H1 (cell line): ENCODE measurements at places on chromosomes 4 and X.
A peak's percentile ranks its signal among the peaks of the same experiment; 100 is the strongest.

GRCh38 chr4:145012841-145013240 lies 85.2 kb downstream of the ANAPC10 start:
- DNase-seq, result no peak
- H3K27ac ChIP-seq, result no peak overlapping the region
- H3K36me3 ChIP-seq, result no peaks in the 10 kb centered on the region
- no peaks in the 10 kb centered on the region for H3K27me3 ChIP-seq
- no peak overlapping the region for H3K4me3 ChIP-seq
- no peaks in the 10 kb centered on the region for H3K4me1 ChIP-seq

DNA sequence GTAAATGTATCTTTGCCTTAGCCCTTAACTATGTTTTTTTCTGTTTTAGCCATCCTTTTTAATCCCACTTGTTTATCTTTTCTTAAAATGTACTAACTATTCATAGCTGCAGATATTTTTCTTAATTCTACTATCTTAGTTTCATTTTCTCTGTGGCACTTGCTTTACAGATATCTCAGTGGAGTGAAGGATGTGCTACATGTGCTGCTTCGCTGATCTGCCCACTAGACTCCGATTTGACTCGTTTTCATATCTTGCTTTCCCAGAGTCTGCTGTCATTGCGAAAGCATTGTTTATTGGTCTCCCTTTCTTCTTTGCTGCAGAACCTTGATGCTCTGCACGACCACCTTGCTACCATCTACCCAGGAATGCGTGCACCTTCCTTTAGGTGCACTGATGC lies 30.6 kb downstream of the GUCY1B1 start:
- no peaks in the 10 kb centered on the region for H3K4me1 ChIP-seq
- H3K27me3 ChIP-seq, result no peaks in the 10 kb centered on the region
- H3K4me3 ChIP-seq, result no peak overlapping the region
- H3K27ac ChIP-seq, result no peak overlapping the region

- no peaks in the 10 kb centered on the region for H3K4me1 ChIP-seq
- DNase-seq, result no peak
- no peaks in the 10 kb centered on the region for H3K27me3 ChIP-seq
- no peak overlapping the region for H3K27ac ChIP-seq
- no peaks in the 10 kb centered on the region for H3K36me3 ChIP-seq
Observed at GRCh38 chr4:156098805-156099204, 145.1 kb upstream of the CTSO start.

- DNase-seq, result no peak
- no peak overlapping the region for H3K27ac ChIP-seq
- no peak overlapping the region for H3K4me3 ChIP-seq
- no peaks in the 10 kb centered on the region for H3K27me3 ChIP-seq
- H3K4me1 ChIP-seq, result no peaks in the 10 kb centered on the region
Observed at GRCh38 chrX:12865359-12865758, 1.5 kb upstream of the TLR7 start.

- no peak overlapping the region for H3K4me3 ChIP-seq
- peaks cover 5% of the 10 kb centered on the region; the same call in 1 of the 2 replicates for H3K4me1 ChIP-seq
- no peak for DNase-seq
- H3K36me3 ChIP-seq, result no peaks in the 10 kb centered on the region
- no peak overlapping the region for H3K27ac ChIP-seq
Observed at GRCh38 chr4:158259955-158260575, 49.8 kb downstream of the TMEM144 start.

DNA sequence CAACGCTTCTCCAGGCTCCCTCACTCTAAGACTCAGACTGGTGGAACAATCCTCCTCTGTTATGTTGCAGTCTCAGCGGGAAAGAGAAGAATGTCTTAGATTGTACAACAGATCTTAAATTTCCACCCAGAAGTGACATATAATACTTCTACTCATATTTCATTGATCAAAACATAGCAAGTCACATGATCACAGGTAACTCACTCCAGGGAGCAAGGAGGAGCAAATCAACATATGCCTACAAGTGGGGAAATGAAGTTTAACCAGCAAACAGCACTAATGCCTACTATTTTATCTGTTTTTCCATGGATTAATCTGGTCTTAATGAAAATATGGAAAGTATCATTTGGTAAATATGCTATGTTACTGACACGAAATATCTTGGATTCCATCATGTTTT lies 819.8 kb downstream of the CCSER1 start:
- no peak for DNase-seq
- H3K27me3 ChIP-seq, result no peaks in the 10 kb centered on the region
- H3K36me3 ChIP-seq, result no peaks in the 10 kb centered on the region

DNA sequence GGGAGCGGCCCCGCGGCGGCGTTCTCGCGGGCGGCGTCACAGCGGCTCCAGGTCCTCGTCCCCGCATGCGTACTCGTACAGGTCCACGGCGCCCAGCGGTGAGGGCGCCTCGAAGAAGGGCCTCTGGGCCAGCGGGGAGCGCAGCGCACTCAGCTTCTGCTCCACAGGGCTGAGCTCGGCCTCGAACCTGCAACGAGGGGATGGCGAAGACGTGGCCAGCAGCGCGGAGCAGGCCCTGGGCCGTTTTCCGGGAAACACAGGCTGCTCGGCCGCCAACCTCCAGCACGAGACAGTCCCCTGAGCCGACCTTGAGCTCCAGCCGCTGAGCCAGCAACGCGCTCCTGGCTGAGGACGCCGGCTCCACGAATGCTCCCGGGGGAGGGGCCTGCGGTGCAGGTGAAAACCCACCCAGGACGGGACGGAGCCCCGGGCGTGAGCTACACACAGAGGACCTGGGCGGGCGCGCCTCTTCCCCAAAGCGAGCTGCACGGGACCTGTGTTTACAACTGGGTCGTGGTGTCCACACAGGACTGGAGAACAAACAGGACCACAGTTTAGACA lies 15.8 kb upstream of the GTPBP6 start:
- no peak overlapping the region for H3K27ac ChIP-seq
- H3K27me3 ChIP-seq, result no peaks in the 10 kb centered on the region
- DNase-seq, result no peak
- no peaks in the 10 kb centered on the region for H3K4me1 ChIP-seq

DNA sequence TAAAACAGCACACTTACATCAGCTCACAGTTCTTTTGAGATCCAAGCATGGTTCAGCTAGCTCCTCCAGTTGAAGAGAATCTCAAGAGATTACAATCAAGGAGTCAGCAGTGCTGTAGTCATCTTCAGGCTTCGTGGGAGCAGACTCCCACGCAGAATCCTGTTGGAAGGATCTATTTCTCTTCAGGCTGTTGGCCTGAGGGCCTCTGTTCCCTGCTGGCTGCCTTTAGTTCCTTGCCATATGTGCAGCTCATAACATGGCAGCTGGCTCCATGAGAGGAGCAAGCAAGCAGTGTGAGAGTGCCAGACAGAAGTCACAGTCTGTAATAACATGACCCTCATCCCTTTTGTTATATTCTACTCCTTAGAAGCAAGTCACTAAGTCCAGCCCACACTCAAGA lies 168.6 kb downstream of the COX18 start:
- no peak for DNase-seq
- no peaks in the 10 kb centered on the region for H3K4me1 ChIP-seq
- H3K27me3 ChIP-seq, result no peaks in the 10 kb centered on the region
- no peaks in the 10 kb centered on the region for H3K36me3 ChIP-seq
- no peak overlapping the region for H3K4me3 ChIP-seq

- DNase-seq, result no peak
- H3K4me3 ChIP-seq, result no peak overlapping the region
- H3K4me1 ChIP-seq, result no peaks in the 10 kb centered on the region
Observed at GRCh38 chr4:164606478-164606877, 147.5 kb upstream of the SMIM31 start.

DNA sequence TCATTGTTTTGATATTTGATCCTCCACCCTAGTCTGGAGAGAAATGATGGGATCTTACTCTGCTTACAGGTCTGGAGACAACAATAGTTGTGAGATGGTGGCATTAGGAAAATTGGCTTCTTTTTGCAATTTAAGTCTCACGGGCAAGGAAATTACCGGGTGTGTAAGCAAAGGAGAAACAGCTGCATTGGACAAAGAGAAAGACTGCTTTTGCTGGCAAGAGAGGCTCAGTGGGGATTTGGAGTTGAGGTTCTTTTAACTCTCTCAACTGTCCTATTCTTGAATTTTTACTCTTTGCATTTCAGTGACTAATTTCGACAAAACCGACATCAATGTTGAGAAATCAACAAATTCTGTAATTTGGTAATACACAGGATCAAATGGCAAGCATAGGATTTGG lies 2.3 kb upstream of the SERPINA7 start:
- no peak overlapping the region for H3K4me3 ChIP-seq
- no peaks in the 10 kb centered on the region for H3K4me1 ChIP-seq
- H3K27me3 ChIP-seq, result no peaks in the 10 kb centered on the region

DNA sequence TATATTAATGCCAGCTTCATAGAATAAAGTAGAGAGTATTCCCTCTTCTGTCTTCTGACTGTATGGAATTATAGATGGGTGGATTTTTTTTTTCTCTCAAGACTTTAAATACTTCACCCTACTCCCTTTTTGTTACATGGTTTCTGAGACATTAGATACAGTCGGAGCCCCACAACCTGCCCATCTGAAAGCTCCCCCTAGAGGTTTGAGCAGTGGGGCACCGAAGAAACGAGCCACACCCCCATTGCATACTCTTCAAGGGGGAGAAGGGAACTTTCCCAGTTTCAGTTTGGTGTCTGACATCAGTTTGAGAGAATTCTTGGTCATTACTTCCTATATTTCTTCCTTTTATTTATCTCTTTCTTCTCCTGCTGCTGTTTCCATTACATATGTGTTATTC lies 437.6 kb upstream of the AGA start:
- no peak overlapping the region for H3K4me3 ChIP-seq
- H3K27ac ChIP-seq, result no peak overlapping the region
- no peaks in the 10 kb centered on the region for H3K4me1 ChIP-seq
- DNase-seq, result peak; percentile 21
- H3K36me3 ChIP-seq, result no peaks in the 10 kb centered on the region
- no peaks in the 10 kb centered on the region for H3K27me3 ChIP-seq

- DNase-seq, result no peak
- H3K36me3 ChIP-seq, result no peaks in the 10 kb centered on the region
- H3K27me3 ChIP-seq, result no peaks in the 10 kb centered on the region
- H3K4me1 ChIP-seq, result no peaks in the 10 kb centered on the region
Observed at GRCh38 chrX:130719413-130719812, 183.6 kb downstream of the ENOX2 start.

GRCh38 chrX:14062524-14062923 lies 32.8 kb upstream of the GEMIN8 start:
- H3K27ac ChIP-seq, result no peak overlapping the region
- no peak overlapping the region for H3K4me3 ChIP-seq
- DNase-seq, result no peak

- no peak overlapping the region for H3K27ac ChIP-seq
- DNase-seq, result no peak
- no peaks in the 10 kb centered on the region; the same call in 1 of the 2 replicates for H3K4me1 ChIP-seq
- peaks cover 11% of the 10 kb centered on the region for H3K36me3 ChIP-seq
Observed at GRCh38 chrX:97380200-97380599, 496.5 kb downstream of the RPA4 start.

GRCh38 chrX:19785647-19786046 lies 101.8 kb downstream of the SH3KBP1 start:
- no peak overlapping the region for H3K4me3 ChIP-seq
- no peaks in the 10 kb centered on the region for H3K4me1 ChIP-seq
- H3K36me3 ChIP-seq, result no peaks in the 10 kb centered on the region
- H3K27me3 ChIP-seq, result no peaks in the 10 kb centered on the region
- DNase-seq, result no peak

DNA sequence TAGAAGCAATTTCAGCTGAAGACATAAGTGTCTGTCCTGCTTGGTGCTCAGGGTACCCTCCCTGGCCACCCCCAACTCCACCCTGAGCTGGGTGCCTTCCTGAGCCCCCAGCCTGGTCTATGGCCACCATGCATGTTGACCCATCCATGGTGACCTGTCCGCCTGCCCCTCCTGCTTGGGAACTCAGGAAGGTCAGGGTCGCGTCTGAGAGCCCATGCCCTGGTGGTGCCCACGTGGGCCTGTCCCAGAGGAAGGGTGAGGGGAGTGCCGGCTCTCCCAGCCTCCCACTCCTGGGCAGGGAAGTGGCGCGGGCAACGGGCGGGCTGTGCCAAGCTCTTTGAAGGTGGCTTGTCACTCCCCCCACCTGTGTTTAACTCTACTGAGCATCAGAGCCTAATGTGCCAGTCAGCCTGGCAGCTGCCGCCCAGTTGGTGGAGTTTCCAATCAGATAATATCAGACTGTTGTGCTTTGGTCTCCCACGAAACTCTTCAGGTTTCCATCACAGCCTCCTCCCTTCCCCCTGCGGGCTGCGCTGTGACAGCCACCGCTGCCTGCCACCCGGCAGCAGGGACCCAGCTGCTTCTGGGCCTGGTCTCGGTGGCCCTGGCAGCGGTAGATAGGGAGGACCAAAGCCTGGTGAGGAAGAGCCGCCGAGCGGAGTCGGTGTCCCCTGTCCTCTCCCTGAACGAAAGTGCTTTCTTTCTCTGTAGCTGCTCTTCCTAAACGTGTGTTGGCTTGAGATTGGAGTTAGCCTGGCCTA lies 4.8 kb downstream of the SH3BP2 start:
- no peaks in the 10 kb centered on the region for H3K4me1 ChIP-seq
- no peak overlapping the region; the same call in 1 of the 2 replicates for H3K27ac ChIP-seq
- no peaks in the 10 kb centered on the region for H3K36me3 ChIP-seq

GRCh38 chr4:155367608-155368007 lies 9.2 kb downstream of the MAP9 start:
- H3K4me3 ChIP-seq, result no peak overlapping the region
- H3K36me3 ChIP-seq, result no peaks in the 10 kb centered on the region
- no peaks in the 10 kb centered on the region for H3K4me1 ChIP-seq
- no peak overlapping the region for H3K27ac ChIP-seq
- H3K27me3 ChIP-seq, result no peaks in the 10 kb centered on the region
- no peak for DNase-seq

DNA sequence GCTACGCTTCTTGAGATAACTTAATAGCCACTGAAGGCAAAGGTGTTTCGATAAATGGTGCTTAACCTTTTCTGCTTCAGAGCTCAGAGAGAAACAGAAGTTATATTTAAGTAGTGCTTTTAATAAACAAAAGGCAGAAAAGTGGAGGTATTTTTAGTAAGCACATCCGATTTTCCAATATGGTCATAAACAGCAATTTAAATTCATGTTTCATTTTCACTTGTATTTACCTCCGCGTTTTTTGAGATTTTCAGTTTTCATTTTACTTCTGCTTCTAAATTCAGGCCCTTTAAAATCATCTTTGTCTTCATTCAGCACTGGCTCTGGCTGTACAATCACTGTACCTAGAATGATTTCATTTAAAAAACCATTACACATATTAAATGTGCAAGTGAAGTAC lies 92.4 kb downstream of the ATRX start:
- no peak overlapping the region for H3K27ac ChIP-seq
- H3K36me3 ChIP-seq, result no peaks in the 10 kb centered on the region
- H3K4me3 ChIP-seq, result no peak overlapping the region
- H3K27me3 ChIP-seq, result no peaks in the 10 kb centered on the region

GRCh38 chrX:115949900-115950822 lies 220.4 kb upstream of the AGTR2 start:
- no peaks in the 10 kb centered on the region for H3K27me3 ChIP-seq
- peaks cover 7% of the 10 kb centered on the region; the same call in 1 of the 2 replicates for H3K4me1 ChIP-seq
- H3K36me3 ChIP-seq, result no peaks in the 10 kb centered on the region
- H3K4me3 ChIP-seq, result no peak overlapping the region
- no peak overlapping the region for H3K27ac ChIP-seq

- DNase-seq, result no peak
- H3K27ac ChIP-seq, result no peak overlapping the region
- no peak overlapping the region for H3K4me3 ChIP-seq
- no peaks in the 10 kb centered on the region for H3K4me1 ChIP-seq
Observed at GRCh38 chrX:45751156-45751555, 550.5 kb upstream of the DIPK2B start.

- no peaks in the 10 kb centered on the region for H3K36me3 ChIP-seq
- H3K4me1 ChIP-seq, result no peaks in the 10 kb centered on the region
- DNase-seq, result no peak
- no peak overlapping the region for H3K27ac ChIP-seq
- no peak overlapping the region for H3K4me3 ChIP-seq
- H3K27me3 ChIP-seq, result no peaks in the 10 kb centered on the region
Observed at GRCh38 chr4:118180776-118181175, 146.5 kb downstream of the NDST3 start.
